ENCODE measurements at places on chromosomes 6 and 20.

- DNase-seq = no peak
These were observed 136.8 kb downstream of the OLIG3 start for GRCh38 chr6:137357263-137357947.

DNA sequence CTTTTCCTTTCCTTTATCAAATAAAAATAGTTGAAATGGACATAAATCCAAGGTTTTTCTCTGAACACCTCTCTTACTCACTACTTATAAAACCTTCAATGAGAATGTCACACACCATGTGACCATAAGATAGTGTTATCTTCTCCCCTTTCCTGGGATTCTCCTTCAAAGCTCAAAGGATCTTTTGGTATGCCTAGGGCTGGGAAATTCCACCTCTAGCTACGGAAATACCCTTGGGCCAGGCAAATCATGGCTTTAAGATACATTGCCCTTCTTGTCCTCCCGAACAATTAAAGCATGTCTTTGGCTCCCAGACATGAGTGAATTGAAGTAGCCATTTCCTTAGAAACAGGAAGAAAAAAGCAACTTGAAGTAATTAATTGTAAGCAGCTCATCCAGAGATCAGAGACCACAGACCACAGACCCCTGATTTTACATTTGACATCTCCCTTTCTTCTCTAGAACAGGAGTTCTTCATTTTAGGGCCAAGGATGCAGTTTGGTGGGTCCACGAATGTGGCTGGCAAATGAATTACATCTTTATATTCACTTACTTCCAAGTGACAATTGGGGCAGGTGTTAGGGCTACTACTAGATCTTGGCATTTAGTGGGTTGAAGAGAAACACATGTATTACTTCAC, 4.1 kb downstream of the PLCB4 start:
- DNase-seq = no peak

- DNase-seq = no peak
These were observed 141.1 kb downstream of the SYCP2 start for GRCh38 chr20:59792300-59792699.

- no peak for DNase-seq
These were observed 1.1 kb downstream of the DPM1 start for GRCh38 chr20:50957276-50957675.

GRCh38 chr6:170443151-170443662, 109.9 kb downstream of the PSMB1 start:
- DNase-seq = no peak

GRCh38 chr20:50163570-50164317, 10.2 kb upstream of the PEDS1 start:
- DNase-seq = no peak

DNA sequence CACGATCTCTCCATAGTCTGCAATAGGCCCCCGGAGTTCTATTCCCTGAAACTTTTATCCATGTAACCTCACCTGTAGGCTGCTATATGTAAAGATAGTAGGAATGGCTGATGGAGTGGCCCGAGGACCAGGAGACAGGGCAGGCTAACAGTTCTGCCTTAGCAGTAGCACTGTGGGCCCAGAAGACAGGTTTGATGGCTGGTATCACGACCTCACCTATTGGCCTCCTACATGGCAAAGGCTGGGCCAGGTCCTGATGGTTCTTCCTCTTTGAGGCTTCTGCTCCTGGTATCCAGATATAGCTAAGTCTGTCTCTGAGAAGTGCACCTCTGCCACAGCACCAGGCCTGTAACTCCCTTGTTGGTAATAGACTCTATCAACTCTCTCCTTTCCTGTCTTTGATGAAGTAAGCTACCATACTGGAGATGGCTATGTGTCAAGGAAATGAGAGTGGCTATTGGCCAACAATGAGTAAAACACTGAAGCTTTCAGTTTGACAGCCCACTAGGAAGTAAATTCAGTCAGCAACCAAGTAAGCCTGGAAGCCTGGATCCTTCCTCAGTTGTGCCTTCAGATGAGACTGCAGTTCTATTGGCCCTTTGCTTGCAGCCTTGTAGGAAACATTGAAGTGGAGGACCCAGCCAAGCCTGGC, 5.7 kb downstream of the SPEF1 start:
- DNase-seq = no peak

DNA sequence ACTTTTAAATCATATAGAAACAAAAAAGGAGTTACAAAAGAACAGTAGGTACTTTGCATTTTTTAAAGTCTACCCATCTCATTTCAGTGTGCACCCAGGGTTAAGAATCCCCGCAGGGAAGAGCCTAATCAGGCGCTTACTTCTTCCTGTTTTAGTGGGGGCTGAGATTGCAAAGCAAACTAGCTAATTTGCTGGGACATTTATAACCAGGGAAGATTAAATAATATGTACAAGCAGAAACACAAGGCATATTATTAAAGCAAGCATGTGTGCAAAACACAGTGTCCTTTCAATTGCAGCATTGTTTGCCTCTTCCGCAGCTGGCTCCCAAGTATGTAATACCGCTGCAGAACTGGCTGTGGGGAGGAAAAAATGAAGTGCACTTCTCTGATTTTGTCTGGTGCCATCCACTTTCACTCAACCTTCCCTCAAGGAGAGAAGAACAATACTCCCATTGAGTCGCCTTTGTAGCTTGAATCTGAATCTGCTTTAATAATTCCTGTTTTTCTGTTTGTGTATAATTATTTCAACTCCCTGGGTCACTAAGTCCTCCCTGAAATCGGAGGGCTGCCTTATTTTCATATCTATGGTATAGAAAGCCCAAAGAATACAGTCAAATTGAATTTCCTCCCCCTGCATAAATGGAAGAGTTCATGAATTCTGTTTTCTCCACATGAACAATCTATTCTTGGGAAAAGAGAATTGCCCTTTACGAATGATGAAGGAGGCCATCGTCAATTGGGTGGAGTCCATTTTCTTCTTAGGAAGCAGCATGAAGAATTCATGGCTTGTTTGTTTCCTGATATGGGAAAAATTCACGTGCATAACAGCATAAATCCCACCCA, 23.3 kb upstream of the BCAS1 start:
- DNase-seq = no peak

DNA sequence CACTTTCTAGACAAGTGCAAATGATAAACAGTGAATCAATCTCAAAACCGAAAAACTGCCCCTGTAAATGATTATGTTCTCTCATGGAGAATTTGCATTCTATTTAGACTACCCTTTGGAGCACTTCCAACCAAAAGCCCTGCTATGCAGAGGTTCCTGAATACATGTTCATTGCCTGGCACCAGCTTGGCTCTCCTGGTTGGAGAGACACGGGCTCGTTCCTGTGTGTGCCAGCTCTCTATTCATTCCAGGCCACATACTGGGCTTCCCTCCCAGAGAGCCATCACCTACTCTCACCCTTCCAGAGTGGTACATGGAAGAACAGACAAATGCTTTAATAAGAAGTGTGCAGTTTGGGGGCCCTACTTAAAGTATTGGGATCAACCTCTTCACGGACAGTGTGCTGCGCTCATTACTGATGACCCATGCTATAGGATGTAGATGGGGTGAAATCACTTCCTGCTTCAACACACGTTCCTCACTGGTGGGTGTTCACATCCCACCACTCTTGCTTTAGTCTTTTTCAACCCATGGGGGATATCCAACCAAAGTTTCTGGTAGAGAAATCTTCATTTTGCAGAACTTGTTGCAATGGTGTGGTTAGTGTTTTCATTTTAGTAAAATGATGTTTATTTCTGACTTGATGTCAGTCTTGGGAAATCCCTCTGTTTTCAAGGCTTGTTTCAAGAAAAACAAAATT, 38.5 kb upstream of the NAA20 start:
- DNase-seq = no peak

DNA sequence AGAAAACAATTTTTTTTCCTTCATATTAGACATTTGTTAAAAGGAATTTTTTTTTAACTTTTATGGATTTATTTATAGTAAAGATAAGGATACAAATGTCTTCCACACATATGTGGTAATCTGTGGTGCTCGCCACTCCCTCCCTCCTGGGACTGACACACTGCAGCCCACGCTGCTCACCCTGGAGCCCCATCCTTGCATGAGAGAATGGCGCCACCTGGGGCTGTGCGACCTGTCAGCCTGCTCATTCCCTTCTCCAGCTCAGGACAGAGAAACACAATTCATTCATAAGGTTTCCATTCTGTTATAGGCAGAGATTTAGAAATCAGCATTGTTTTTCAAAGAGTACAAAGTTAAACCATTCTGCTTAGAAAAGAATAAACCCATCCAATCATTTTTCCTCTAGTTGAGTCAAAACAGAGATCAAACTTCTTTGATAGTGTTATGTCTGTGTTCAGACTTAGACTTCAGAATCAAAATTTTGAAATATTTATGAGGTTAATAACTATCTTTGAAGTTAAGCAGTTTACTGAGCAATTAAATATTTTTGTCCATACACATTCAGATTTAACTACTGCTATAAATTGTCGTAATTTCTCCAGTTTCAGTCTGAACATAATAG, 42.8 kb upstream of the DYNLRB1 start:
- DNase-seq = no peak

GRCh38 chr6:13241364-13241763, 87.0 kb downstream of the TBC1D7 start:
- no peak for DNase-seq

DNA sequence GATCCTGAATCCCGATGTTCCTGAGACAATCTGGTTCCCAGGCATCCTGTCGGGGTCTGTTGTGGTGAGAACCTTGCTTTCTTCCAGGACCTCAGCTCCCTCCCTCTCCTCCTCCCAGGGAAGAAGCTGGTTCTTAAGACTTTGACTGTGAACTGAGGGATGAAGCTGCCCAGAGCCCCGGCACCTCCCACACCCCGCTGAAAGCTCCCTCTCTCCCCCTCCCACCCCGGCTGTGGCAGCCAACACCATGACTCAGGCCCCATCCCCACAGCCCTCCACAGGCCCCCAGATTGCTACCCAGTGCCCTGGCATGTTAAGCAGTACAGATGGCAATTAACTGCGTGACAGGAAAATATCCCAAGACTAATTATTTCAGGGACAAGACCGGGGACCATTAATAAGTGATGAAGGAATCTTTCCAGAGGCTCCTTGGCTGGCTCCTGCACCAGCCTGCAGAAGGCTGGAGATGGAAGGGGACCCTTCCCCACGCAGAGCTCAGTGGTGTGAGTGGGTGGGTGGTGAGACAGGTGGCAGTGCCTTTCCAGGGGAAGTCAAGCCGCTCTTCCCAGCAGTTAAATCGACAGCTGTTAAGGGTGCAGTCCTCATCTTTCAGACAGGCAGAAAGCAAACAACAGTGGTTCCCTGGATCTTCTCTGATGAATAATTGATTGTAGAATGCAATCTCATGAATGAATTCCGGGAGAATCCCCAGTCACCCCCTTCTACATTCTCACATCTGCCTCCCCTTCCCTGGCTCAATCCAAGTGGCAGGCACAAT, 237.9 kb downstream of the LRFN2 start:
- no peak for DNase-seq

DNA sequence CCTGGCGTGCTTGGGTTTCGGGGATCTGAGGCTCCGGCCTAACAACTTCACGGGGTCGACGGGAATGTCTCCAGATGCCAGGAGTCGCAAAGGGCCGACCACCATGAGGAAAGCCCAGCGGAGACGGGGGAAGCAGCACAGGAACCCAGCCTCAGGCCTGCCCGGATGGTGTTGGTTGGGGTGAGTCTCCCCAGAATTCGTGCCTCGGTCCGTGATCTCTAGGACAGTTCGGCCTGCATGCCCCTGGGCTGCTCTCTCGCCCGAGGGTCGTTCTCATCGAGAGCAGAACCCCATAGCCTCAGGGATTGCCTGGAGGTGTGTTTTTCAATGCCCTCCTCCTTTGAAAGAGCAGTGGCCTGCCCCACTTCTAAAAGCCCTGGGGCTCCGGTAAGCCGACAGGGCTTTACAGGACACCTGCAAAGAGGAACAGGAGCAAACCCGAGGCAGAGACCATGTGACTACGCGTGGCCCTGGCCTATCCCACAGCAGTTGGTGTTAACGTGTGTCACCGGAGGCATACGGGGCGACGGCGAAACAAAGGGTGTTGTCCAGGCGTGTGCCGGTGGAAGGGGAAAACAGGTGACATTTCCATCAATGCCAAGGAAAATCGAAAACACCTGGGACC, 973.1 kb upstream of the DEFB115 start:
- DNase-seq = no peak

DNA sequence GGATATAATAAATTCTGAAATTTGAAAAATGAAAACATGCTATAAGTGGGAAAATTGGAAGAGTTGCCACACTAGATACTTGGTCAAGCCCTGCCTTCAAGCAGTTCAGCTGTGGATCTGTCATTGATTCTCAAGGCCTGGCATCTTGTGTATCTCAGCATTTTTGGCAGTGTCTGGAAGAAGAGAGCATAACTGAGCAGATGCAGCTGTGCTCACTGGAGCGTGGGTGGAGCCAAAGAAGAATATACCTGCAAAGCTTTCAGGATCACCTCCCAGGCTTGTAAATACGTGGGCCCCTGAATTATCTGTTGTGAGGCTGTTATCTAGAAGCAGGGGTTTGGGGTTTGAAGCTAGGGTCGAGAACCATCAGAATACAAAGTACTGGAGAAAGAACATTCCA, 31.3 kb upstream of the CHD6 start:
- no peak for DNase-seq

GRCh38 chr6:147530132-147531060, 21.9 kb downstream of the SAMD5 start:
- DNase-seq = no peak

DNA sequence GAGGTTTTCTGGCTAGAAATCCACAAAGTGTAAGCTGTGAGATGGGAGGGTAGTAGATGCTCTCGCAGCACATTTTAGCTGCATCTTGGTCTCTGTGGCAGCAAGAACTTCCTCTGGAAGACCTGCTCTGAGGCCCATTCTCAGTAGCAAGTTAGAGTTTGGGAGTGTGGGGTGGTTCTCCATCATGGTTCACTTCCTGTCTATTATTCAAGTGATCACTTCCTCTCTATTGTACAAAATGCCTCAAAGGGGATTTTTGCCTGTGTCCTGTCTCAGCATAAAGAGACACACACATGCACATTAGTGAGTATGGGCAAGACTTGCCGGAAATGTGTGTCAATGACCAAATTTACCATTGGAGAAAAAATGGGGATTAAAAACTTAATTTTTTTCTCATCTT, 42.5 kb downstream of the LYRM2 start:
- no peak for DNase-seq

DNA sequence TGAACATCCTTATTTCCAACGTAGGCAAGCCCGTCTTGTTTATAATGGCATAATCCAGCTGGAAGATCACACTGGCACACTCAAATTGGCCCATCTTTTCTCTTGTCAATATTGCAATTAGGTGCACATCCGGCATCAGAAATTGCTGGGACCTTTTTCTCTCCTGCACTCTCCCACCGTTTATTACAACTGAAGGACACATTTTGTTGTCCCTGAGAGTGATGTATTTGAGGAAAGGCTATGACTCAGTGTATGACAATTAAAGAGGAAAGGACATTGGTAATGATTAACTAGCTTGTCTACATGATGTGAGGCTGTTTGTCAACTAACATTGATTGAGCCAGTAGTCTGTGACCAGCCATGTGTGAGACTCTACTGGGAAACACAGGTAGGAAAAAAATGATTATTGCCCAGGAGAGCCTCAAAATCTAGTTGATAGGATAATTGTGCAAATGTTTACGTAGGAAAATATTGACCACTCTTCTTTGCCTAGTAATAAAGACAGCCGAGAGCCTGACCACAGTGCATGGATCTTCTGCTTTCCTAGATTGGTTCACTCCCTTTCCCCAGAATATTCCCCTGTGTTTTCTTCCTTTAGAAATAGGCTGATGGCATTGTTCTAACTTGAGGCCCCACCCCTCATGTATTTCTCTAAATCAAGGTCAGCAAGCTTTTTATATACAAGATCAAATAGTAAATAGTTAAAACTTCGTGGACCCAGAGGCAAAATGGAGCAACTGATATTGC, 230.0 kb upstream of the BTBD3 start:
- DNase-seq = no peak

Data from stimulated activated CD4-positive, alpha-beta T cell treated with anti-CD3 and anti-CD28 coated beads, TNF-alpha, amount 100 ng/mL, for 1 hour (primary cell).